ENCODE measurements at places on chromosomes 16 and 17.

DNA sequence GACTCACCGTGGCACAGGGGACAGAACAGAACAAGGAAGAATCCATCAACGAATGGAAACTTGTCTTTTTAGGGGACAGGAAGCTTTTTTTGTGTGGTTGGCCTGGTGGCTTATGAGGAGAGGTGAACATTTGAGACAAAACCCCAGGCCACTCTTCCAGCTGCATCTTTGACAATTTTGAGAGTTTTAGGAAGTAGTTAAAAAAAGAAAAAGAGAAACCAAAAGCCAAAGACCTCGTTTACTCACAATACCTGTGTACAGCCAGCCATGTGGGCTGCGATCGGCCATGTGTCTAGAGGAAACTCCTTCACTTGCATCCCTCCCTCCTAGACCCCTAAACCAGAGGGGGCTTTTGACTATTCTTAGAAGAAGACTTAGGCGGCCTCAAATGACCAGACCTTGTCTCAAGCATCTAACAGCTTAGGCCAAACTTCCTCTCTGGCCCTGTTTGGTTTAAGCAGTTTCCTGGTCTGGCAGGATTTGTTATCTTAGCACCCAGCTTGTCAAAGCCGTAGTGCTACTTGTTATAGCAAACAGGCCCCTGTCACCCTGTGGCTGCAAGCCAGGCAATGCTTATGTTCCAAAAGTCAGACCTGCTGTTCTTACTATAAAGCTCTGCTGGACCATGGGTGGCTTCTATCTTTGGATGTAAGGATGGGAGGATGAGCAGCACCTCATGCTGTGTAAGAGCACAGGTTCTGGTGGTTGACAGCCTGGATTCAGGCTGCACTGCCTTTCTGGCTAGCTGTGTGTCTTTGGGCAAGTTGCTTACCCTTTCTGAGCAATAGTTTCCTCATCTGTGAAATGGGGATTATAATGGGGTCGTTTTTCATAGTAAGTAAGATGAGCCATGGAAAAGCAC is 17.7 kb downstream of the KSR1 start:
- peak; percentile 60 for DNase-seq

DNA sequence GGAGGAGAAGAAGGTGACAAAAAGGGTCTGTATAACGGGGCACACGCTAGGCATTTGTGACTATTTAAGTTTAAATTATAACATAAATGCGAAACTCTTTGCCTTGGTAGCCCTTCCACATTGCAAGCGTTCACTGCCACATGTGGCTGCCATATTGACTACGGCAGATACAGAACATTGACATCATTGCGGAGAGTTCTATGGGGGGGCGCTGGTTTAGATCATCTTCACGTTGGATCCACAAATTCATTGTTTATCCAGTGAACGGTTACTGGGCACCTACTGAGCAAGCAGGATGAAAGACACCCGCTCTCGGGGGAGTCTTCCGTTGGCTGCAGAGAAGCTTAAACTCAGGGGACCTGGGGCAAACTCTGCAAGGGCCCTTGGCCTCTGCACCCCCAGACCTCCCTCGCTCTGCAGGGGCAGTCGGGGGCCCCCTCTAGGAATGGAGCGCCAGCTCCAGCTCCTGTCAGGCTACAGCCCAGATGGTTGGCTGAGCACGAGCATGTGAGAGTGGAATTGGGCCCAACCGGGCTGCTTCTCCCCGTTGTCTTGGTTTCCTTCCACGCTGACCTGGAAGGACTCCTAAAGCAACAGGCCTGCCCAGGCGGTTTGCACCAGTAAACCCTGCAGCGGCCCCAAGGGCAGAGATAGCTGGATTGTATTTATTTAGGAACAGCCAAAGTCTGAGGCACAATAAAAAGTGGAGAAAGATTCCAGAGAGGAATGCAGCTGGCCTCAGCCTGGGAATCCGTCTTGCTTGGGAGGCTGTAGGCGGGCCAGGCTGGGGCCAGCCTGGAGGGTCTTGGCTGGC is 172.2 kb downstream of the SEC14L1 start:
- no peak for DNase-seq

GRCh38 chr16:6110346-6110745 is 1012.8 kb upstream of the EEF2KMT start:
- no peak for DNase-seq

GRCh38 chr17:57511475-57512123 is 233.5 kb downstream of the CCDC182 start:
- DNase-seq: no peak

DNA sequence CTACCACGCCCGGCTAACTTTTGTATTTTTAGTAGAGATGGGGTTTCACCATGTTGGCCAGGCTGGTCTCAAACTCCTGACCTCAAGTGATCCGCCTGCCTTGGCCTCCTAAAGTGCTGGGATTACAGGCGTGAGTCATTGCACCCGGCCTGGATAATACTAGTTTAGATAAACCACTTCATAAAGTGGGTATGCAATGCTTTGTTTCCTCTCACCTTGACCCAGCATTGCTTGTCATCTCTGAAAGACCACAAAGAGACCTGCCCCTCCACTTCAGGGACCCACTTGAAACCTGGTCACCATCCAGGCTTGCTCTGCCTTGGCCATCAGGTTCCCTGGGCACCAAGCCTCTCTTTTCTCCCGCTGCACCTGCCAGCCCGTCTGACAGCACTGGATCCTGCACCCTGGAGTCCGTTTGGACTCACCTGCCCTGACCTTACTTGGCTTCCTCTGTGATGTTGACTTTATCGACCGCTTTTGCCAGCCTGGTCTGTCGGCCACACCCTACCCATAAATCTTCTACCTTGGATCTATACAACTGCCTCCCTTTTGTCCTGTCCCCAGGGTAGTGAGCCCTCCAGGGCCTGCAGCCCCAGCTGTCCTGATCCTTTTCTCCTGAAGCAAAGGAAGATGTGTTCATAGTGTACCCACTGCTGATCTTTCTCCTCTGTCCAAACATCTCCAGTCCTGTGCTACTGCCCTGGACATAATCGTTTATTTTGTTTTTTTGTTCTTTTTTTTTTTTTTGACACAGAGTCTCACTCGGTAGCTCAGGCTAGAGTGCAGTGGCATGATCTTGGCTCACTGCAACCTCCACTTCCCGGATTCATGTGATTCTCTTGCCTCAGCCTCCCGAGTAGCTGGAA is 12.7 kb upstream of the ZG16 start:
- no peak for DNase-seq

DNA sequence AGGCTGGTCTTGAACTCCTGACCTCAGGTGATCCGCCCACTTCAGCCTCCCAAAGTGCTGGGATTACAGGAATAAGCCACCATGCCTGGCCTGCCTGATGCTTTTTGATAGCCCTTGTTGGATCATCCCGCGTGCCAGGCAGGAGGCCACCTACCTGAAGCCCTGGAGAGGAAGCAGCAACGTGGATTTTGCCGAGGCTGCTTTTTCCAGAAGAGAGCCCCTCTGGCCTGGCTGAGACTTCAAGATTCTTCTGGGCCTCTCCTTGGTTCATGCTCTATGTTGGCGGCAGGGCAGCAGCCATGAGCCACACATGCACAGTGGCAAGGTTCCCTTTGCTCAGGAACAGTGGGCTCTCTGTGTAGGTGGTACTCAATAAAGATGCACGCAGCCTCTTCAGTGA is 11.5 kb downstream of the KATNB1 start:
- no peak for DNase-seq

- no peak for DNase-seq
These were observed 97.1 kb downstream of the CPPED1 start for GRCh38 chr16:12706628-12707027.
